ENCODE measurements at places on chromosomes 5 and 9.

- DNase-seq, result no peak
Measured at GRCh38 chr5:52830650-52831049, 42.9 kb downstream of the ITGA1 start.

DNA sequence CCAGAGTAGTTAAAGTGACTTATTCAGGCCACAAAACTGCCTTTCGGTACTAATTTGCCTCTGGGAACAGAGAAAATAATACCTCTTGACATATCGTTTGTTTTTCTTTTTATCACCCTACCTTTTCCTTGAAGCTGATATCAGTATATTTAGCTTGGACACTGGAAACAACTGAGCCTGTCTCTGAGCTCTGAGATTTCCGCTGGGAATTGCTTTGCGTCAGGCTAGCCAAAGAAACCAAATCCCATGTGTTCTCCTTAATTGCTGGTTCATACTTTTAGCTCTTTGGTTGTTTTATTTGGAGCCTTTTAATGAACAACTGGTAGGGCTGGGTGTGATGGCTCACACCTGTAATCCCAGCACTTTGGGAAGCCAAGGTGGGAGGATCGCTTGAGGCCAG is 30.3 kb upstream of the SNAPC3 start:
- no peak for DNase-seq

DNA sequence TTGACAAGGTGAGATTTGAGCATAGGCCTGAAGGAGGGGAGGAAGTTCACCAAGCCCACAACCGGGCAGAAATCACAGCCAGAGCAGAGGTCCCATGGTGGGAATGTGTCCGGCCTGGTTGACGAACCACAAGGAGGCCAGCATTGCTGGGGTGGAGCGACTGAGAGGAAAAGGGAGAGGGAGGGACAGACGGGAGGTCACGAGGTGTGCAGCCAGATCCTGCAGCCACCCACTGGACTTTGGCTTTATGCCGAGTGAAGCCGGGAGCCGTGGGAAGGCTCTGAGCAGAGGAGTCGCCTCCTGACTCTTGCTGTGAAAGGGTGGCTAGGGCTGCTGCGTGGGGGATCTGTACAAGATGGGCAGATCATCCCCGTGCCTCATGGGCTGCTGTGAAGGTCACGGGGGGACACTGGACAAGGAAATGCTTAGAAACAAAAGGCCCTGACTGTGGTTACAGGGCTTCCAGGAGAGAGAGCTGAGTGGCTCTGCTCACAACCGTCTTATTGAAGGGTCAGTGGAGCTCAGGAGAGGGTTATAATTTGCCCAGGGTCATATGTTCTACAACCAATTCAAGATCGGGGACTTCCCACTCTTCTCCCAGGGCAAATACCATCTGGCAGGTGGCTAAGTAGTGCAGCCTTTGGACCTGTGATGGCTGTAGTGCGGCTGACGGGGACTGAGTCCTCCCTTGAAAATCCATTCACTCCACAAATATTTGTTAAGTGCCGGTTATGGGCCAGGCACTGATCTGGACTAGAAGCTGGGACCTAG is 15.6 kb upstream of the CD74 start:
- DNase-seq, result no peak

DNA sequence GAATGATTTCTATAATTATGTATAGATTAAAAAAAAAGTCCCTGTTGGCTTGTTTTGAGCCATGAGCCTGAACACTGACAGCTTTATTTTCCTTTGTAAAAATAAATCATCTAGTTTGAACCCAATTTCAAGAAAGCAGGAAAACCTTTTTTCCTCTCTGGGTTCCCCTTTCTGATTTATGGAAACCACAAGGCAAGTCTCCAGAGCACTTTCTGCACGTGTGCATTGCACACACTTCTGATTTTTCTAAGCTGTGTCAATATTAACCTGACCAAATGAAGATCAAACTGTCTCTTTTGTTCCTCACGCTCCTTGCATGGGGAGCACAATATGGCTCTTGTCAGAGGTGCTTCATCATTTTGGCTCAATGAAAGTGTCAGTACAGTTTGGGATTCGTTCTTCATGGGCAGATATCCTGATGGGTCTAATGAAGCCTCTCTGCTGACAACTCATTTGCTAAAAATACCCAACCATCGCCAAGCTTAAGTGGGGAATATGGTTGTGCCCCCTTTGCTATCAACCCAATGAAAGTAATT is 39.2 kb upstream of the PCA3 start:
- no peak for DNase-seq

GRCh38 chr9:20376731-20377375 is 245.4 kb downstream of the MLLT3 start:
- no peak for DNase-seq

DNA sequence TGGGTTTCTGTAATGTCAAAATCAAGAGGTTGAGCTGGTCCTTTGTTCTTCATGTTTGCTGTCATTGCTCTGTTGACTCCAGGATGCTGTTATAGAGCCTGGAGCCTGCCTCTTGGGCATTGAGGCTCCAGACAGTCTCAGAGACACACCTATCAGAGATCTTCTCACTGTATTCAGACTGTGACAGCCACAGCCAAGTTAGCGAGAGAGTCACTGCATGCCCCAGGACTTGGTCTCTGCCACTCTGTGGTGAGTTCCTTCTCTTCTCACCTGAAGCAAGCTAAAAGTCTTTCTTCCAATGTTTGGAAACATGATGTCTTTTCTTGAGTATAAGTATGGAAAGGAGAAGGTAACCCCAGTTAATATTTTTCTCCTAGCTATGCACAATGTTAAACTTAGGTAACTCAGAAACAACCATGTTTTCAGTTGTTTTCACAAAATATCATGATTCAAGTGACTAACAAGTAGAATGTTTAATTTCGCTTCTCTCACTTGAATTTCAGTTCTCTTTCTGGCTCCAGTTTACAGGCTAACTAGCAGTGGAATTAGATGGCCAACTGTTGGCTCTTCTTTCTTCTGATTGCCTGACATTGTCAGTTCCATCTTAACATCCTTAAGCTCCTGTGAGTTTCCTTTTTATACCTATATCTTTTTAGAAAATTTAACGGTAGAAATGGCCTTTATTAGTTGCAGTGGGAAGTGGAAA is 20.6 kb upstream of the ZFYVE16 start:
- DNase-seq, result no peak

DNA sequence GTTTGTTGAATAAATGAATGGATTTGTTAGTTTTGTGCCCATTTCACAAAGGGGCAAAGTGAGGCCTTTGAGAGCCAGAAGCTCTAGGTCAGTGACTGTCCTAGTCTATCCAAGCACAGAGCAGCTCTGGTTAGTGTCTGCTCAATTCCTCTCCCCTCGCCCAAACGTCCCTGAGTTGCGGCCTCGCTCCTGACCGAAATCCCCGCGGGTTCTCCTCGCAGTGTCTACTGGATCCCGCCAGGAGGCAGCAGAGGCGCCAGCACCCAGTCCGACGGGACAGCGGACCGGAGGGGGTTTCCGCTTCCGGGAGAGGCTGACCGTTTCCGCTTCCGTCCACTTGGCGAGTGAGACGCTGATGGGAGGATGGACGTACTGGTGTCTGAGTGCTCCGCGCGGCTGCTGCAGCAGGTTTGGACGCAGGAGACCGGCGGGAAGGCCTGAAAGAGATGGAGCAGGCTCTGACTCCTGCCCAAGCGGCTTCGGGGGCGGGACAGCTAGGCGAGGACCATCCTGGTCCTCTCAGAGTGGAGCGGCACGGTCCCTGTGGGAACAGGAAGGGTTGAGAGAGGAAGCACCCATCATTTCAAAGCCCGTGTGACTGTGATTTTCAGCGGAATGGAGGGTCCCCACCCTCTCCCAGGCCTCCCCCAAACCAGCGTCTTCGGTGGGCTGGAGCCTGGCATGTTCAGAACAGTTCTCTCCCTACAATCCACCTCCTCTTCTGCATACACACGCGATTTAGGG is at the start of gene RARS1:
Gene RARS1 (plus strand): TSS at position 336 of the 744 bp plus-strand sequence. CDS start 28 bp downstream, at position 364.
- DNase-seq, result peak; percentile 97

- DNase-seq, result no peak
Measured at GRCh38 chr5:17146280-17146841, 71.1 kb upstream of the BASP1 start.

- DNase-seq, result no peak
Measured at GRCh38 chr5:88876714-88877113, 6.3 kb downstream of the MEF2C start.

DNA sequence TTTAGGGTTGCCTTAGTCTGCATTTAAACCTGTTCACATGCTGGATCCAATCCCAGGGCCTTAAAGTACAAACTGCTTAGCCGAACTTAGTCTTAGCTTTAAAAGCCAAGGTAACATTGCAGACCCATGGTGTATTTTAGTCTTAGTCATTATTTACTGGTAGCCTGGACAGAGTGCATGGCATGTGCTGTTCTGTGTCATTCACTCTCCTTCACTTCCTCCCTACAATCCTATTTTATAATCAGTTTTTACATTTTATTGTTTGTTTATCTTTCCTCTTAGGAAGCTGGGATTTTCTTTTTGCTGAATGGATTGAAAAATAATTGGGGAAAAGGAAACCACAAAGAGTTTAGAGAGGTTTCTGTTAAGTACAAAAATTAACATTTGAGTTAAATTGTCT is 29.4 kb upstream of the TAL2 start:
- no peak for DNase-seq

- DNase-seq, result no peak
Measured at GRCh38 chr5:106290841-106291240, 1379.9 kb downstream of the EFNA5 start.

DNA sequence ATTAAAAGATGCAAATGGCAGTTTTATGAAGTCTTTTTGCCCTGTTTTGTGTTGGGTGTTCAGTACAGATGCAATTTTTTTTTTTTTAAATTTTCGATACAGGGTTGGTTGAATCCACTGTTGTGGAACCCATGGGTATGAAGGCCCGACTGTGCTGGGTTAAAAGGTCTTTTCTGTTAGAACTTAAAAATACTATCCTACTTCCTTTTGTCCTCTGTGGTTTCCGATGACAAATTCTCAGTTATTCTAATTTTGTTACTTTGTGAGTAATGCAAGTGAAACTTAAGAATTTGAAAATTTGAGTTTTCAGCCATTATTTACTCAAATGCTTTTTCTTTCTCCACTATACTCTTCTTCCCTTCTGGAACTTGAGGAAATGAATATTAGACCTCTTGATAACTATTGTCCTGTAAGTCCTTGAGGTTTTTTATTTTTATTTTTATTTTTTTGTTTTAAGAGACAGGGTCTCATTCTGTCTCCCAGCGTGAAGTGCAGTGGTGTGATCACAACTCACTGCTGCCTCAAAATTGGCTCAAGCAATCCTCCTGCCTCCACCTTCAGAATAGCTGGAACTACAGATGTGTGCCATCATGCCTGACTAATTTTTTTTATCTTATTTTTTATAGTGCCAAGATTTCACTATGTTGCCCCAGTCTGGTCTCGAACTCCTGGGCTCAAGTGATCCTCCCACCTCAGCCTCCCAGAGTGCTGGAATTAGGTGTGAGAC is 67.5 kb downstream of the ZCCHC7 start:
- DNase-seq, result no peak

- DNase-seq, result peak; percentile 76
Measured at GRCh38 chr5:132369474-132370180, at the start of gene SLC22A5. SLC22A5 (plus strand) TSS chr5:132369710; CDS start chr5:132369973, 263 bp downstream.

- DNase-seq, result no peak
Measured at GRCh38 chr9:128103589-128103962, 24.0 kb downstream of the PTGES2 start.

DNA sequence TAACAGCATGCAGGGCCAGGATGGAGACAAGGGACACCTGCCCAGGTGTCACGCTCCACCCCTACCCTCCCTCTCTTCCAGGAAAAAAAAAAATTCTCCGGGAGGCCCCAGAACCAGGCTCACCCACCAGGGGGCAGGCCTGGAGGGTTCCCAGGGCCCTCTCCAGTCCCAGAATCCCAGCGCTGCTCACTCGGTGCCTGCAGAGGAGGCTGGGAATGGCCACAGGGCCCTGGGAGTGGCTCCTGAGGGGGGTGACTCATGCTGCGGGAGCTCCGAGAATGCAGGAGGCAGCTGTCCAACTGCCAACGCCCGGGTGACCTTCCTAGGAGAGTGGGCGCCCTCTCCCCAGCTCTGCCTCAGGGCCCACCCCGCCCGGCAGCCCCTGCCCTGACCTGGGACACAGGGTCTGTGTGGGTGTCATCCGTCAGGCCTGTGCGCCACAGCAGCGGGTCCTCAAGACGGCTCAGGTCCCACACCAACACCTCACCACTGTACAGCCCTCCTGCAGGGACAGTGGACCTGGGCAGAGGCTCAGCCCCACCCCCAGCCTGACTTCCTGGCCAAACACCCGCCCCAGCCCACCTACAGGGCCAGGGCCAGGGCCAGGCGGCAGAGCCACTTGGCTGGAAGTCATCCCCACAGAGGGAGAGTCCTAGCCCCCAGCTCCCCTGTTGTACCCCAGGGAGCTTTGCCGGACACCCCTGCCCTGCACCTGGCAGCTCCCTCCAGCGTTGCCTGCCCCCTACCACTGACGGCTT is 21.2 kb downstream of the DYNC2I2 start:
- DNase-seq, result peak; percentile 99

DNA sequence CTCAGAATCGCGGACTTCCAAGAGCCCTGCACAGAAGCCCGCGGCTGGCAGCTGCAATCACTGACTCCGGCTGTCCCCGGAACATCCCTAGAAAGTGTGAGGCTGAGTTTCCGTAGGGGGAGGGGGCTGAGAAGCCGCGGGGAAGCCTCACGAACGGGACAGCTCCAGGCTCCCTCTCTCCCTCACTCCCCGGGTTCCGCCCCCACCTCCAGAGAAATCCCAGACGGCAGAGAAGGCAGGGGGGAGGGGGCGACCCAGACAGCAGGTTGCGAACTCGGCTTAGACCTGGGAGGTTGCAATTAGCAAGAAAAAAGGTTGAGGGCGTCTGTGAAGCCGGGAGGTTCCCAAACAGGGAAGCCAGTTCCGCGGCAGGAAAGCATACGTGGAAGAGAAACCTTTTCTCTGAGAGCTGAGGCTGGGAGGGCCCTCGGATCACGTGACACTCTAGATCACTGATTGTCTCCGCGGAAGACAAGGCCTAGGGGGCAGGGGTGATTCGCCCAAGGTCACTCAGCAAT is 73.8 kb upstream of the CPLX2 start:
- no peak for DNase-seq

DNA sequence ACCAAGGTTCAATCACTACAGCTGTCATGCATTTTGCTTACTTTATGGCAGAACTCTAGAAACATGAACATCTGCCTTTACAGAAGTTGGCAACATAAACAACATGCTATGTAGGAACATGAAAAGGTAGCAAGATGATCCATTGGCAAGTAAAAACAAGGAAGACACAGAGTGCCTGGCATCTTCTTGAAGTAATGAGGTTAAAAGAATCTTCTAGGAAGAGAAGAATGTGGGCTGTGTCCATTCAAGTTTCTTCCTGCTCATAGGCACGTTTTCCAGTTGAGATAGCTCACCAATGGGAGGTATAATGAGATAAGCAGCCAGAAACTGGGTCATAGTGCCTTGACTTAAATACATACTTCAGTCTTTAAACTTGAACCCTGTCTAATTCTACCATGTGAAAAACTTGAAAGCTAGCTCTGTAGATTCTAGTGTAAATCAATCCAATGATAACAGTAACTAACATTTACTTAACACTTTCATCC is 109.4 kb upstream of the PRLR start:
- DNase-seq, result no peak
